ENCODE measurements at places on chromosomes 1 and 21.

GRCh38 chr1:226649780-226650179 is 89.3 kb downstream of the ITPKB start:
- DNase-seq, result peak; percentile 40

GRCh38 chr1:203169770-203170520 is 5.7 kb downstream of the MYBPH start:
- DNase-seq, result no peak

DNA sequence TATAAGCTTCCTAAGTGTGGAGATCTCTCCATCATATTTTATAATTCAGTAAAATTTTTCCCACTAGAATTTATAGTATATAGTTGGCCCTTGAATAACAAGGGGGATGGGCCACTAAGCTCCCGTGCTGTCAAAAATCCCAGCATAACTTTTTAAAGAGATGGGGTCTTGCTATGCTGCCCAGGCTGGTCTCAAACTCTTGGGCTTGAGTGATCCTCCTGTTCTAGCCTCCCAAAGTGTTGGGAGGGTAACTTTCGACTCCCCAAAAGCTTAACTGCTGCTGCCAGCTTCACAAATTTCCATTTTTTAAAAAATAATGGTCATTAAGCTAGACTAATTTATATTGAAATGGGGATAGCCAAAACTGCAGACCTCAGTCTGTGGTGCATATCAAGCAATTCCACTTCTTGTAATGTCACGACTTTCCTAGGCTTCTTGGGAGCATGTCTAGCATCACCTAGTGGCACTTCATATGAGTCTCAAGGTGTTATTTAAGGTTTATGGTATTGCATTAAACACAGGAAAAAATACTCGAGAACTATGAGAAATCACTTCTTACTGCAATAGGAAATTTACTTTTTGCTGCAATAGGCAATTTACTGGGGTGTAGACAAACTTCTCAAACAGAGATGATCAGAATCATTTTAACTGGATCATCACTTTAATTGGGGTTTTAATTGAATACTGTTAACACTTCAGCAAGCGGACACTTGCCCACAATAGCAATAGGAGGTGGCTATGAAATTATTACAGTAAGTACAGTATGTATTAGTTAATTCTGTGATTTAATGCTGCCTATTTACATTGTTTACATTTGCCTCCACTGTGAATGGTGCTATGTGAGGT is 19.3 kb upstream of the ACTA1 start:
- peak; percentile 28 for DNase-seq

- no peak for DNase-seq
These were observed 13.9 kb downstream of the PHLDA3 start for GRCh38 chr1:201455098-201455497.

GRCh38 chr1:6126521-6127067 is 53.5 kb downstream of the CHD5 start:
- no peak for DNase-seq

GRCh38 chr1:205395616-205396015 is 26.2 kb downstream of the LEMD1 start:
- DNase-seq, result no peak

- DNase-seq, result no peak
These were observed 251.8 kb downstream of the RYR2 start for GRCh38 chr1:237293804-237294203.

- DNase-seq, result no peak
These were observed 379.3 kb upstream of the PRMT6 start for GRCh38 chr1:106677181-106677580.

- DNase-seq, result no peak
These were observed 97.4 kb upstream of the EDEM3 start for GRCh38 chr1:184851822-184852746.

GRCh38 chr1:233543338-233544255 is 70.3 kb upstream of the KCNK1 start:
- DNase-seq, result peak; percentile 58

- DNase-seq, result no peak
These were observed 41.7 kb upstream of the DNAJC6 start for GRCh38 chr1:65267683-65268082.

DNA sequence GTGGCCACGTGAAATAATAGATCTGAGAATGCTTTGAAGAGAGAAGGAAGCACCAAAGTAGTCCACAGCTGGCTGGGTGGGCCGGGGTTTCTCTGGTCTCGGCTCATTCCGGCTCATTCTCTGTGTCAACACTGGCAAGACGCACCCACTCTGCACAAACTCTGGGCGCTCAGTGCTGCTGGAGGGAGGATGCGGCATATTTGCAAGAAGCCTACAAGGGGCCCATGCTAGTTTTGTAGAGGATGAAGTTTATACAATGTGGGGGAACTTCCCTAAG is 28.8 kb upstream of the TMPRSS2 start:
- DNase-seq, result no peak

- no peak for DNase-seq
These were observed 62.8 kb downstream of the PIK3CD start for GRCh38 chr1:9714257-9714718.

- DNase-seq, result no peak
These were observed 88.2 kb downstream of the RABGAP1L start for GRCh38 chr1:174247472-174247871.

Measured in fibroblast of gingiva (primary cell).